Upper lobe of left lung (tissue), 6 donors: ENCODE measurements at places on chromosomes 6 and 20.

DNA sequence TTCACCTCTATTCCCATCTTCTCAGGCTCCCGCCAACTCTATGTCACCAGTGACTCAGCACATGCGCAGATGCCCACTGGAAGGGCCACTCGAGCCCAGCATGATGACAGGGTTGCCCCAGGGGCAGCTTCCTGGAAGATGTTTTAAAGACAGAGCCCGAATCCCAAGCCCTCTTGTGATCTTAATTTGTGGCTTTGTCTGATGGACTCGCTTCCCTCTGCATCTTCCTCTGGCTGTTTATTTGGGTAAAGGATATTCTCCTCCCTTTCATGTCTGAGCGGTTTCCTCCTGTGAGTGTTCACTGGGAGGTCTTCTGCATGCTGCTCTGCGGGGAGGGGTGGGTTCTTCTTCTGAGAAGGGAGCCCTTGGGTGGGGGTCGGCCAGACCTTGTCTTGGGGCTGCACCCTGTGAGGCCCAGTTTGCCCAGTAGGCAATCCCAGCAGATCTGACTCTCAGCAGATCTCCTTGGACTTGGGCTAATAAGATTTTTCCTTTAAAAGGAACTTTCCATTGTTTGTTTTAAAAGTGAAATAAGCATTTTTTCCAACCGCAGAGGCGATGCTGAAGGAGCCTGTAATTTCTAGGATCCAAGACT, 401.0 kb downstream of the CDC5L start:
- H3K4me3 ChIP-seq: no peak overlapping the region
- DNase-seq: no peak
- H3K27ac ChIP-seq: no peak overlapping the region
- no peaks in the 10 kb centered on the region for H3K27me3 ChIP-seq

DNA sequence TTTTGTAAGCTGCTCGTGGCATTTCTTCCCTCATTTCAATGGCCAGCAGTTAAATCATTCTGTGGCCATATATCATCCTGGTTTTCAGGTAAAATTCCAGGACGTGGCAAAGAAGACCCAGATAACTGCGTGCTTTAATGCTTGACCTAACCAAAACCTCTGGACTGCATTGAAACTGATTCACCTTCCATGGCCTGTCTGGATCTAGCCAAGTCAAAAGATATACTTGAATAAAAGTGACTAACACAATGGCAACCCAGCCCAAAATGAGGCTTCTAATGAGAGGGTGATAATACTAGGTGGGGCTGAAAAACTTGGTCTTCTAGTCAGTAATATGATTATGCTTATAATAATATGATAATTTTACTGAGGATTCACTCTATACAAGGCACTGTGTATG, 16.5 kb upstream of the PCSK2 start:
- no peaks in the 10 kb centered on the region for H3K4me1 ChIP-seq
- H3K36me3 ChIP-seq: no peaks in the 10 kb centered on the region
- no peak overlapping the region for H3K4me3 ChIP-seq
- H3K27me3 ChIP-seq: no peaks in the 10 kb centered on the region
- DNase-seq: no peak

DNA sequence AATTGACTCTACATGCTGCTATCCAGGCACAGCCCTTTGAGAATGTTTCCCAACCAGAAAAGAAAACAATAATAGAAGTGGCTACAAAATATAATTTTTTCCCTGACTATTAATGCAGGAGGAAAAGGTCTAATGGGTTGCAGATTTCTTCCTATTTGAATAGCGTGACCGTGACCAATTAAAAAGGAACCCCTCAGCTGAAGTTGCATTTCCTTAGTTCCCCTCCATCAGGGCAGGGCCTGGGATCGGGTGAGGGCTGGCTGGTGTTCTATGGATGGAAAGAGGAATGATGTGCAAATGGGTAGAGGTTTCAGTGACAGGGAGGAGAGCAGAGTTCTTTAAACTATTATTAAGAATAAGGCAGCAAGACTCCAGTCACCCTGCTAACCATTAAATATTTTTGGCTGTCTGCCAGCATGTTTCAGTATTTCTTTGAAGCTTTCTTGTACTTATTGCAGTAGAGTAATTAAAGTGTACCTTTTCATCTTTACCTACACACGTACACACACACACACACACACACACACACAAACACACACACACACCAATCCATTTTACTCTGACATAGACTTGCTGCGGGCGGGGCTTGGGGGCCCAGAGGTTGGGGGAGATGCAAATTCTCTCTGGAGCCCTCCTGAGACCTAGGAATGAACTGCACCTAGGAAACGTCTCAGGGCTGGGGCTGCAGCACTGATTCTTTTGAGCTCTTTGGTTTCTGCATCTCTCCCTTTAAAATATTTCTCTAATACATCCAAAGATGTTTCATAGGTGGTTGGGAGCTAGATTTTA, 154.8 kb upstream of the SLC35B3 start:
- no peak for DNase-seq
- H3K4me3 ChIP-seq: no peak overlapping the region
- no peaks in the 10 kb centered on the region for H3K27me3 ChIP-seq
- no peaks in the 10 kb centered on the region for H3K4me1 ChIP-seq

DNA sequence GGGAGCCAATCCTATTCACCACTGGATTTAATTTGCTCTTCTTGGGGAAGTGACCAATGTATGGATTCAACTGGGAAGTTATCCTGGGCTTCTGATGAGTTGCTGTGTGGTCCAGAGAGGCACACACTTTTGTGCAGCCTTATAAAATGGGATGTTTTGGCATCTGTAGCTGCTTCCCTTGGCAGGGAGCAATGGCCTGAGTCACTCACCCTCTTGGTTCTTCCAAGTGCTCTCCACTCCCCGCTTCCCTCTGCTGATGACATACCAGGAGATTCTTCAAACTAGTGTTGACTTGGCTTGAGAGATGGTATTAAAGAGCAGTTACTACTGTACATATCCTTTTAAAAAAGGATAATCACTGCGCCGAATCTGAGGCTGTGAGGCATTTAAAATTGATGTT, 105.8 kb downstream of the JARID2 start:
- no peaks in the 10 kb centered on the region for H3K27me3 ChIP-seq
- H3K4me1 ChIP-seq: peaks cover 16% of the 10 kb centered on the region
- no peaks in the 10 kb centered on the region for H3K36me3 ChIP-seq
- DNase-seq: no peak
- no peak overlapping the region for H3K4me3 ChIP-seq

GRCh38 chr20:8127553-8128255, 4.4 kb upstream of the PLCB1 start:
- H3K27me3 ChIP-seq: no peaks in the 10 kb centered on the region
- H3K36me3 ChIP-seq: no peaks in the 10 kb centered on the region
- H3K4me3 ChIP-seq: no peak overlapping the region
- no peak for DNase-seq
- H3K27ac ChIP-seq: no peak overlapping the region

DNA sequence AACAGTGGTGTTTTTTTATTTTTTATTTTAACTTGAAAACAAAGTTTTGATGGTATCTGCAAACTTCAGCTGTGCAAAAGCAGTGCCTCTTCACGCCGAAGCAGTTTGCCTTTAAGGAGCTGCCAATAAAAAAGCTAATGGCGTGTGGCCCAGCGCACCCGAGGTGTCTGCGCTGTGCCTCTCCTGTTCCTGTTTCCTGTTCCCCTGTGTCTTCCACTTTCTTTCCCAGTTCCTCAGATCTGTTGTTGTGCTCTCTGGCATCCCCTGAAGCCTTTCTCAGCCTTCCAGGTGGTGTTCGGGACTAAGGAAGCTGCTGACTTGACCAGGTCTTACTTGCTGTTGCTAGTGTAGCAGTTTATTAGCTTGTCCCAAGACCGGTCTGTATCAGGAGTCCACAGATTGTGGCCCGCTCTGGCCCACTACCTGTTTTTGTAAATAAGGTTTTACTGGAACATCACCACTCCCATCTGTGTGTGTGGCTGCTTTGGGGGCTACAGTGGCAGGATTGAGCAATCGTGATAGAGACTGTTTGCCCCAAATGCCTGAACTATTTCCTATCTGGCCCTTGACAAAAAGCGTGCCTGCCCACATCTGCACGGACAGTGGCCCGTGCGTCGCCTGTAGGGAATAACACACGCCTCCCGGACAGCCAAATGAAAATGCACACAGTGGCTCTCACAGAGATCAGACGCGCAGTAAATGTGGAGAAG, 178.3 kb downstream of the TMEM242 start:
- H3K4me1 ChIP-seq: peaks cover 31% of the 10 kb centered on the region
- no peak overlapping the region for H3K4me3 ChIP-seq
- H3K27me3 ChIP-seq: no peaks in the 10 kb centered on the region

- H3K4me1 ChIP-seq: no peaks in the 10 kb centered on the region
- no peak overlapping the region for H3K4me3 ChIP-seq
- H3K27ac ChIP-seq: no peak overlapping the region
- no peaks in the 10 kb centered on the region for H3K27me3 ChIP-seq
- no peak for DNase-seq
These were observed 60.2 kb downstream of the PSMG4 start for GRCh38 chr6:3318821-3319540.

DNA sequence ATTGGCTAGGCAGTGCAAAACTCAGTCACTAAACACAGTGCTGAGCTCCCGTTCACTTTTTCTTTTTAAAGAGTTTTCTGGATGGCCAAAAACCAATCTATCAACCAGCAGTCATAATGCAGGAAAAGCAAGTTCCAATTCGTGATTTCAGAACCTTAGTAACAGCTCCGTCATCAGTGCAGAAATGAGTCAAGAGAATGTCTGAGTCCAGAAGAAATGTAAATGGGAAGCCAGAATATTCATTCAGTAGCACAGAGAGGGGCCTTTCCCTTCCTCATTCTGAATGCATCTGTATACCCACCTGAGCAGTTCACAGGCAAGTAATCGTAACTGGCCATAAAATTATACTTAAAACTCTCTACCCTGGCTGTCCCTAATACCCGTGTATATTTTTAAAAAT, 20.4 kb downstream of the HUS1B start:
- H3K4me1 ChIP-seq: no peaks in the 10 kb centered on the region
- no peaks in the 10 kb centered on the region for H3K36me3 ChIP-seq
- no peak for DNase-seq
- H3K4me3 ChIP-seq: no peak overlapping the region

GRCh38 chr6:11950109-11950508, 62.0 kb upstream of the HIVEP1 start:
- H3K27ac ChIP-seq: no peak overlapping the region
- no peaks in the 10 kb centered on the region for H3K36me3 ChIP-seq
- no peaks in the 10 kb centered on the region for H3K27me3 ChIP-seq
- no peaks in the 10 kb centered on the region for H3K4me1 ChIP-seq

DNA sequence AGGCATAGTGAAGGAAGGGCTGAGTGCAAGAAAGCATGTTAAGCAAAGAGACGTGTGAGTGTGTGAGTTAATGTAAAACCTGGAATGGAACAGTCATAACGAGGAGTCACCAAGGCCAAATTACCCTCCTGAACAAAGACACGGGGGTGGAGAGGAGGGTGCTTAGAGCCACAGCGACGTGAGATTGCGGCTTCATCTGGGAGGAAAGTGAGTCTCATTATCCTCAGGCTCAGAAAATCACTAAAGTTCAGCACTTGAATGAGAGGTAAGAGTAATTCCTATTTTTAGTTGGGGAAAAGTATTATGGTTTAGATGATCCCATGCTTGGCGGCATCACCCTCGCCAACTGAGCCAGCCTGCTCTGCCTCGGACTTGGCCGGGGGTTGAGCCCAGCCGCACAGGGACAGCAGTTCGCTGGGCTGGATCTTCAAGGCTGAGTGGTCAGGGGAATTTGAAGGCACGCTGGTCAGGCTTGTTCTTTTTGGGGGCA, 136.6 kb downstream of the DTNBP1 start:
- H3K36me3 ChIP-seq: peaks cover 6% of the 10 kb centered on the region
- H3K4me3 ChIP-seq: no peak overlapping the region
- H3K27ac ChIP-seq: no peak overlapping the region
- H3K4me1 ChIP-seq: no peaks in the 10 kb centered on the region

DNA sequence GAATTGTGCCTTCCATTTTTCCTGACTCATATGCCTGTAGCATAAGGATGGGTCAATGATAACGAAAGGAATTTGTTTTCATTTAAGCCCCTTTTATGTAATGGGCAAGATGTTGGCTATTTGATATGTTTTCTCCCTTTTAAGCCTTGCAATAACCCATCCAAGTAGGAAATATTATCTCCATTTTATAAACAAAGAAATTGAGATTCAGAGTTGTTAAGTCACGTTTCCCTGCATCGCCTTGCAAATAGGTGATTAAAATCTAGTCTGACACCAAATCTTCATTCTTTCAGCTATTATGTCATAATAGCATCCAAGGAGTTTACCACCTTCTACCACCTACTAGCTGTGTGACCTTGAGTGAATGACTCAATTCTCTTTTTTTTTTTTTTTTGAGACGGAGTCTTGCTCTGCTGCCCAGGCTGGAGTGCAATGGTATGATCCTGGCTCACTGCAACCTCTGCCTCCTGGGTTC, 7.0 kb downstream of the HNF4A start:
- H3K36me3 ChIP-seq: no peaks in the 10 kb centered on the region
- DNase-seq: no peak
- no peaks in the 10 kb centered on the region for H3K4me1 ChIP-seq
- H3K27me3 ChIP-seq: no peaks in the 10 kb centered on the region

GRCh38 chr6:3267162-3267561, 8.4 kb downstream of the PSMG4 start:
- H3K4me1 ChIP-seq: peaks cover 17% of the 10 kb centered on the region
- no peaks in the 10 kb centered on the region for H3K27me3 ChIP-seq
- DNase-seq: no peak
- H3K4me3 ChIP-seq: no peak overlapping the region
- no peak overlapping the region for H3K27ac ChIP-seq

GRCh38 chr6:114712129-114712662, 369.4 kb upstream of the HS3ST5 start:
- H3K4me1 ChIP-seq: no peaks in the 10 kb centered on the region
- H3K27ac ChIP-seq: no peak overlapping the region
- no peaks in the 10 kb centered on the region for H3K27me3 ChIP-seq
- no peak for DNase-seq

- DNase-seq: peak; percentile 67
- H3K27me3 ChIP-seq: no peaks in the 10 kb centered on the region
- H3K27ac ChIP-seq: peak overlapping the region; percentile 20
- H3K4me3 ChIP-seq: no peak overlapping the region
- H3K36me3 ChIP-seq: no peaks in the 10 kb centered on the region
These were observed 18.0 kb downstream of the TUBB2A start for GRCh38 chr6:3139090-3139903.

GRCh38 chr20:48120120-48120519, 334.8 kb upstream of the SULF2 start:
- DNase-seq: no peak
- no peaks in the 10 kb centered on the region for H3K27me3 ChIP-seq
- H3K27ac ChIP-seq: no peak overlapping the region
- no peaks in the 10 kb centered on the region for H3K36me3 ChIP-seq

- no peak for DNase-seq
- H3K36me3 ChIP-seq: no peaks in the 10 kb centered on the region
- H3K4me1 ChIP-seq: peaks cover 45% of the 10 kb centered on the region
- H3K27me3 ChIP-seq: no peaks in the 10 kb centered on the region
- H3K27ac ChIP-seq: peak overlapping the region; percentile 90
These were observed 33.0 kb upstream of the POU5F1 start for GRCh38 chr6:31203345-31203979.

GRCh38 chr20:4476903-4477500, 244.7 kb upstream of the PRND start:
- DNase-seq: no peak
- no peaks in the 10 kb centered on the region for H3K4me1 ChIP-seq
- H3K4me3 ChIP-seq: no peak overlapping the region

- no peaks in the 10 kb centered on the region for H3K27me3 ChIP-seq
- no peak overlapping the region for H3K4me3 ChIP-seq
- no peaks in the 10 kb centered on the region for H3K4me1 ChIP-seq
- peak overlapping the region; percentile 46 for H3K27ac ChIP-seq
These were observed 32.4 kb upstream of the FBXO9 start for GRCh38 chr6:53032849-53033248.

GRCh38 chr20:57108742-57109570, 157.5 kb downstream of the BMP7 start:
- H3K36me3 ChIP-seq: no peaks in the 10 kb centered on the region
- H3K4me3 ChIP-seq: no peak overlapping the region
- no peak for DNase-seq
- no peak overlapping the region for H3K27ac ChIP-seq
